Mesendoderm (in vitro differentiated cells): ENCODE measurements at places on chromosomes 3 and 15.

- DNase-seq: no peak
These were observed 42.7 kb downstream of the TRIM71 start for GRCh38 chr3:32860499-32860898.

- DNase-seq: no peak
These were observed 24.0 kb upstream of the SLC6A6 start for GRCh38 chr3:14378415-14378814.

GRCh38 chr15:73781038-73781925 is 28.1 kb upstream of the INSYN1 start:
- DNase-seq: peak; percentile 68

- no peak for DNase-seq
These were observed 19.5 kb downstream of the SEC22C start for GRCh38 chr3:42562047-42562907.

DNA sequence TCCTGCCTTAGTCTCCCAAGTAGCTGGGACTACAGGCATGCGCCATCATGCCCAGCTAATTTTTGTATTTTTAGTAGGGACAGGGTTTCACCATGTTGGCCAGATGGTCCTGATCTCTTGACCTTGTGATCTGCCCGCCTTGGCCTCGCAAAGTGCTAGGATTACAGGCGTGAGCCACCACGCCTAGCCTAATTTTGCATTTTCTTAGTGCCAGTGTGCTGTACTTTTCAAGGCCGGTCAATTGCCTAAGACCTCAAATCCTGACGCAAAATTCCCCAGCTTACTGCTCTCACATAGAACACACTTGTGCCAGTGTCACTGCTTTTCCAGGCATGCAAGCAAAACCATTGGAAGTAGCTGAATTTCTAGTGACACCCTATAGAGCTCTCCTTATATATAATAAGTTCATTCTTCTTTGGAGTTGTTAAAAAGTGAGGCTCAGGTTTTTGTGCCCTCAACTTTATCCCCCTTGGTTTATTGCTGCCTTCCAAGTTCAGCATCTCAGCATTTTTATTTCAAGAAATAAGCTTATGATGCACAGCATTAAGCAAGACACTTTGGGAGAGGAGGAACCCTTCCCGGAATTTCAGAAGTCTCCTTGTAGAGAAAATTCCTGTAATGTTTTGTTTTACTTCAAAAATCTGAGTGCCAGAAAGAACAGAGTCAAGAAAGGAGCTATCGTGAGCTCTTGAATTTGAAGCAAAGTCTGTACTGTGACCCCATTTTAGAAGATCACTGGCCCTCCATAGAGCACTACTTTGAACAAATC is 93.2 kb downstream of the FILIP1L start:
- no peak for DNase-seq

- no peak for DNase-seq
These were observed 181.3 kb upstream of the THBS1 start for GRCh38 chr15:39399600-39399999.

- DNase-seq: no peak
These were observed 7.8 kb upstream of the SLCO3A1 start for GRCh38 chr15:91845720-91846119.

DNA sequence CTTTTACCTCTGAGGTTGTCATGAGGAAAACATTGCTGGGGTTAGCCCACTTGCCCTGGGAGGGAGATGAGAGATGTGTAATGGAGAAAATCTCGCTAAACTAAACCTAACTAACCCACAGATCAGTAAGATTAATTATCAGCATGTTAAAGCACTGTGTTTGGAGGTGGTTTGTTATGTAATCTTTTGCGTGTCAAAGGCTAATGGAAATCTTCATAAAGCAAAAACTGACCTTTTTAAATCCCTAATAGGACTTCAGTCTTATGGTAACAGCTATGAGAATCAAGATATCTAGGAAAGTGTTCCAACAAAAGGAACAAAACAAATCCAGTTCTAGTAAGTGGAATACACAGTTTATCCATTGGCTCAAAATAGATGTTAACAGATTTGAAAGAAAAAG is 102.7 kb downstream of the PLOD2 start:
- peak; percentile 35 for DNase-seq

- no peak for DNase-seq
These were observed 103.3 kb upstream of the GALNT15 start for GRCh38 chr3:16071206-16071605.

- peak; percentile 16 for DNase-seq
These were observed 46.6 kb upstream of the MRPL3 start for GRCh38 chr3:131549340-131549739.

DNA sequence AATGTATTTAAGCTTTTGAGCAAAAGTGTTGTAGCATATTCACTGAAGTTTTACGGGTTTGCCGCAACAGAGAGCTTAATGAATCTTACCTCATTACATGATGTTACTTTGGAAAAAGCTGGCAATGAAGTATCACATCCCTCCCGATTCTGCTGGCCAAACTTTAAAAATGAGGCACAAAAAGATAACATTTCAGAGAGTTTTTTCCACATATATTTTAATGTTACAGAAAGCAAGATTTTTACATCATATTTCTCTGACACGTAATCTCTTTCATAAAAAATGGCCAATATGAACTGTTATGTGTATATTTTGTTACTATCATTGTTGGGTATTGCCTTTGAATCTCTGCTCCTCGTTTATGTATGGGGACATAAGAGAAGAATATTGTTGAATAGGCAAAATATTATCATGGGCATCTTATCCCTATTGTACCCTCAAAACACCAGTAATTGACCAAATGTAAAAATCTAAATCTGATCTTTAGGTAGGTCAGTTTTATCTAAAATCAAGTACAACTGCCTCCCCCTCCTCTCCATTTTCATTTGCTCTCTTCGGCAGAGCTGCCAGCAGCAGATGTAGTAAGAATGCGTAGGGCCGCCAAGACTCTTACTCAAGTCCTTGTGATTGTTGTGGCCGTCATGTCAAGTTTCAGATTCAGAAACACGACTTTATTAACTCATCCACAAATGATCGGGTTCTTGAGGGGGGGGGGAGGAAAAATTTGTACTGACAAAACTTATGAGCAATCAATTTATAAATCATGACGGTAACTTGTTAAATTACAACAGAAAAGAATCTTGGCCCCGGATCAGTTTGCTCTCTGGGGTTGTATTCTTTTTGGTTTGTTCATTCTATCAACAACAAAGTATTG is 106.7 kb upstream of the THRB start:
- DNase-seq: no peak

GRCh38 chr3:123442125-123442524 is 6.8 kb downstream of the ADCY5 start:
- DNase-seq: no peak

DNA sequence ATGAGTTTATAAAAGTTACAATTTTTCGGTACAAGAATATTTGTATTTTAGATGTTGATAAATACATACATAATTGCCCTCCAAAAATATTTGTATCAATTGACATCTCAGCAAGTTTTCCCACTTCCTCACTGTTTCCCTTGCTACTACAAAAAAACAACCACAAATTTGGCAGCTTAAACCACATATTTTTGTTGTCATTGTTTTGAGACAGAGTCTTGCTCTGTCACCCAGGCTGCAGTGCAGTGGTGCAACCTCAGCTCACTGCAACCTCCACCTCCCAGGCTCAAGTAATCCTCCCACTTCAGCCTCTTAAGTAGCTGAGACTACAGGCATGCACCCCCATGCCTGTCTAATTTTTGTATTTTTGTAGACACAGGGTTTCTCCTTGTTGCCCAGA is 162.8 kb upstream of the RARB start:
- no peak for DNase-seq

GRCh38 chr3:99833617-99834205 is 16.0 kb downstream of the CMSS1 start:
- DNase-seq: no peak

- DNase-seq: no peak
These were observed 61.3 kb downstream of the CORO2B start for GRCh38 chr15:68639926-68640600.

GRCh38 chr3:54283470-54283869 is 161.1 kb downstream of the CACNA2D3 start:
- no peak for DNase-seq

DNA sequence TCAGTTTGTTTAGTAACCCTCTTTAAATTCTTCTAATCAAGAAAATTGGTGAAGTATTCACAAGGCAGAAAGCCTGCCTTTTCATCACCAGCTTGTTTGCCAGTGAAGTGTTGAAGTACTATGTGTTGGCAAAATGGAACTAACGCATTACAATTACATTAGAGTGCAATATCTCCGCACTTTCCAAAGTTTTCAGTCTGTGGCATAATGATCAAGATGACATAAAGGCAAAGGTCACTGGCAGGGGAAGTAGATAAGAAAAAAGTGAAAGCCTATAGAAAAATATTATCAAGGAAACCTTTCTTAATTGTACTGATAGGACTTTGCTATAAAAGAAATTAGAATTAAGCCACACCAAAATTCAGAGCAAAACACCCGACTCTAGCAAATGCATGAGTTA is 25.0 kb upstream of the TM4SF1 start:
- no peak for DNase-seq

DNA sequence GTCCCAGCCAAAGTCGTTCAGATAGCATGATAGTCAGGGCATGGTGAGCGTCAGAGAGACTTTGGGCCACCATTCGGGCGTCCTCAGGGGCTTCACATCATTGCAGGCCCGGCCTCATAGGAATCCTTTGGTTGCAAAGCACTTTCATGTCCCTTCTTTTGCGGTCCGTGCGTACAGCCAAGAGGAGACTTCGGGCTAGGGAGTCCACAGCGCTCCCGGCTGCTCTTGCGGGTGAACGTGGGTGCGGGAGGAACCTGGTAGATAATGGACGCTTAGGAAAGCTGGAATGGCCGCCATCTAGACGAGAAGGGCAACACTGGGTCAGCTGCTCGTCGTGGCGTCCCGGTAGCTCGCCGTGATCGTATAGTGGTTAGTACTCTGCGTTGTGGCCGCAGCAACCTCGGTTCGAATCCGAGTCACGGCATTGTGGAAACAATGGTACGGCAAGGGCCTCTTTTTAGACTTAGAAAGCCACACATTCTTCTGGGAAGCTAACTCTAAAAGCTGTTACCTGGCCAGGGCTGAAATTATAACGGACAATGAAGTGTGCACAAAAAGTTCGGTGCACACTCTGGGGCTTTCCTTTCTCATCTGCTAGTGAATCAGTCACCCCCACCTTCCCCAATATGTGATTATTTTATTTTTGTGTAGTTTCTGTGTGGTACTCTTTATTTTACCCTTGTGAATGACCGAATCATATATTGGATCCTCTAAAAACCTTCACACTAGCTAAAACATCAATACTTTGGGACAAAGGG is 13.2 kb upstream of the SHF start:
- peak; percentile 85 for DNase-seq

DNA sequence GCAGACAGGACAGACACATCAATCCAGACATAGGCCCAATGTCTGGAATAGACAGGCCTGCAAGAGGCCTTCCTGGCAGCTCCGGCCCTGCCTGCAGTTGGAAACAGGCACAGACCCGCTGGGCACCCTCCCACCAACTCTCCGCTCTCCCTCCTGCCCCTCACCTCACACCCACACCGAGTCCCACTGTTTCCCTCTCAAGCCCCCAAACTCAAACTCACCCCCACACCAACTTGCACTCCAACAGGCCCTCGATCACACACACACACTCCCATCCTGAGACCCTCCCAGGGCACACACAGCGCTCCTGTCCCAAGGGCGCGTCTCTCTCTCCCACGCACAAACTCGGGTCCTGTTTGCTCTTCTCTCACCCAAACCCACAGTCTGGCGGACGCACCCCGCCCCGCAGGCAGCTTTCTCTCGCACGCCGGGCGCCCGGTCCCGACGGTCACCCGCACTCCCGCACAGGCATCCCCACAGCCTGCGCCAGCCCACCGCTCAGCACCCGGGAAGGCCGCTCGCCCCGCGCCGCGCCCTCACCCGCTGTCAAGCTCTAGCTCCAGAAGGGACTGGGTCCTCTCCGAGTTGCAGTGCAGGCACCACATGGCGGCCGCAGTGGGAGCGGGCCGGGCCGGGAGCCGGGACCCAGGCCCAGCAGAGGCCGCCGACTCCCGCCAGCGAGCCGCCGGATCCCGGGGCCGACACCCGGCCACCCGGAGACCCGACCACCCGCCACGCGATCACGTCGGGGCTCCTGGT is 106.2 kb downstream of the IQSEC1 start:
- peak; percentile 40 for DNase-seq

GRCh38 chr3:90054311-90054710 is 946.9 kb downstream of the EPHA3 start:
- DNase-seq: no peak

DNA sequence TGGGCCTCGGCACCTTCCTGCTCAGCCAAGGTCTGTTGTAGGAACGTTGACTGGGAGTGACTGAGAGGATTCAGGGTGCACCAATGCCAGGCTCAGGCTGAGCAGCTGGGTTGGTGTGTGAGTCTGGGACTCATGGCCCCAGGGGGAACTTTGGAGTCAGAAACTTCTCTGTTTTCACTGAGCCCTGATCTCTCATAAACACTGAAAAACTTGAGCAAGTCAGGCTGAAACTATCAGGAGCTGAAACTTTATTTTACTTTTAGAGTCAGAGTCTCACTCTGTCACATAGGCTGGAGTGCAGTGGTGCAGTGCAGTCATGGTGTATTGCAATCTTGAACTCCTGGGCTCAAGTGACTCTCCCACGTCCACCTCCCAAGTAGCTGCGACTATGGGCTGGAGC is 3.0 kb downstream of the TRAK1 start:
- no peak for DNase-seq

- no peak for DNase-seq
These were observed 142.4 kb downstream of the FAM43A start for GRCh38 chr3:194828116-194828515.

GRCh38 chr3:50512131-50512530 is 8.7 kb upstream of the CACNA2D2 start:
- DNase-seq: no peak

DNA sequence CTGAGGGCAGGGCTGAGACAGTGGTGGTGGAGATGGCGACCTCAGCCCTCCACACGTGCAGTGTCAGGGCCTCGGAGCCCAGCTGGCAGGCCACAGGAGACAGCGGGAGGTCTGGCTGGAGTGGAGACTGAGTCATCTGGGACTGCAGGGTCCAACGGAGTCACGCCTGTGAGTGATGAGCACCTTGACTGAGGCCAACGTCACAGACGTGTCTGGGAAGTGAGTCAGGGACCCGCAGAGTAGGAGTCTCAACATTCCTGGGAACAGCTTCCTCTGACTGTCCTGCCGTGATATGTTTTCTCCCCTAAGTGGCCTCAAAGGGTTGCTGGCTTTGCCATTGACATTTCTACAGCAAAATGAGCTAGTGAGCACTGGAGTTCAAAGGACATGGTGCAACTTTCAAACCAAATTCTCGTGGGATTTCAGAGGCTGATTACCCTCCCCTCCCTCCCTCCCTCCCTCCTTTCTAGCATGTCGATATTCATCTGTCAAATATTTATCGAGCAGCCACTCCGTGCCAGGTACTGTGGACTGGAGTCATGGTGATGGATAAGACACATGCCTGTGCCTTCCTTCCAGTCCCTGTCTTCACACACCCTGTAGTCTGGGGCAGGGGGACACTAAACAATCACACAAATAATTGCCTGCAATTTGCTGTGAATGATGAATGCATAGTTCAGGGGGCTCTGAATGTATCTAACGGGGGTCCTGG is 53.3 kb upstream of the AMOTL2 start:
- peak; percentile 72 for DNase-seq

- DNase-seq: no peak
These were observed 142.7 kb downstream of the GHSR start for GRCh38 chr3:172305552-172305951.
